ENCODE measurements at places on chromosomes 7 and 10.

- DNase-seq: no peak
These were observed 78.9 kb downstream of the ALOX5 start for GRCh38 chr10:45452743-45453452.

- no peak for DNase-seq
These were observed 481.6 kb downstream of the PARD3 start for GRCh38 chr10:34333513-34333912.

GRCh38 chr7:13153742-13154141 is 466.3 kb downstream of the ARL4A start:
- DNase-seq: no peak

DNA sequence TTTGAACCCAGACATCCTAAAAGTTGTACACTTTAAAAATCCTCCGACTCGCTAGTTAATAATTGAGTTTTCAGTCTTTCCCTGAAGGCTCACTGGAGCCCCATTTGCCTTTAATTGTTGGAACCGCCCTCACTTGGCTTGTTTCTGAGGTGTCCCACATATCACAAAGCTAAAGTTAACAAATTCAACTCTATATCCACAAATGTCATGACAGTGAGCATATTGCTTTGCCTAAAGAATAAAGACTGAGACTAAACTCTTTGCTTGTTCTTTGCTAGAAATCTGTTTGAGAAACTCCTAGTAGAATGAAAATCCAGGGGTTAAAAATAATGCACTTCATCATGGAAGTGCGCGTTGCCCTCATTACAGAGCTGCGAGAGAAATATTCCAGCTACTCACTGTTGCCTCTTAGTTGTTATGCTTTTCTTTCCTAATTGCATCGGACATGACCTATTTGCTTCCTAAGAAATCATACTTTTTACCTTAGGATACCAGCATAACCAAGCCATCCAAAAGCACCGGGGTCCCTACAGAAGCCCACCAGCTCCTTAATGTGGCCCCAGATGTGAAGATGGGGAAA is 752 bp downstream of the THSD7A start:
- no peak for DNase-seq

GRCh38 chr7:39672176-39672575 is 48.8 kb downstream of the RALA start:
- DNase-seq: no peak

- DNase-seq: no peak
These were observed 243.0 kb upstream of the GLI3 start for GRCh38 chr7:42479816-42480633.

DNA sequence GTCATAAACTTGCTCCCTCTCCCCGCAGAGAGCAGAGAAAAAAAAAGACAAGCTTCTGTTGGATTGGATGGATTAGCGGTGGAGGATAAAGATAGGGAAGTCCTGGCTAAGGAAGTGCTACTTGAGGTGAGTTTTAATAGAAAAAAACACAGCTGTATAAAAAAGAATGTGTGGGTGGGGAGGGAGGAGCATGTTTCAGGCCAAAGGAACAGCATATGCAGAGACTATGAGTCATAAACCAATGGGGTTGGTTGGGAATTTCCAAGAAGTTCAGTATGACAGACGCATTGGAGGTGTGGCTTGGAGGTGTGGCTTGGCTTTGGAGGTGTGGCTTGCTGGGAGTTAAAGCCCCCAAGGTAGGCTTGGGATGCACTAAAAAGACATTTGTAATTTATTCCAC is 103.0 kb upstream of the LSM8 start:
- DNase-seq: no peak

- no peak for DNase-seq
These were observed 239.0 kb downstream of the PHTF2 start for GRCh38 chr7:78037603-78038002.

- DNase-seq: no peak
These were observed 884 bp downstream of the ICA1 start for GRCh38 chr7:8260871-8261694.

- no peak for DNase-seq
These were observed 360 bp upstream of the OPN4 start for GRCh38 chr10:86653987-86654386.

DNA sequence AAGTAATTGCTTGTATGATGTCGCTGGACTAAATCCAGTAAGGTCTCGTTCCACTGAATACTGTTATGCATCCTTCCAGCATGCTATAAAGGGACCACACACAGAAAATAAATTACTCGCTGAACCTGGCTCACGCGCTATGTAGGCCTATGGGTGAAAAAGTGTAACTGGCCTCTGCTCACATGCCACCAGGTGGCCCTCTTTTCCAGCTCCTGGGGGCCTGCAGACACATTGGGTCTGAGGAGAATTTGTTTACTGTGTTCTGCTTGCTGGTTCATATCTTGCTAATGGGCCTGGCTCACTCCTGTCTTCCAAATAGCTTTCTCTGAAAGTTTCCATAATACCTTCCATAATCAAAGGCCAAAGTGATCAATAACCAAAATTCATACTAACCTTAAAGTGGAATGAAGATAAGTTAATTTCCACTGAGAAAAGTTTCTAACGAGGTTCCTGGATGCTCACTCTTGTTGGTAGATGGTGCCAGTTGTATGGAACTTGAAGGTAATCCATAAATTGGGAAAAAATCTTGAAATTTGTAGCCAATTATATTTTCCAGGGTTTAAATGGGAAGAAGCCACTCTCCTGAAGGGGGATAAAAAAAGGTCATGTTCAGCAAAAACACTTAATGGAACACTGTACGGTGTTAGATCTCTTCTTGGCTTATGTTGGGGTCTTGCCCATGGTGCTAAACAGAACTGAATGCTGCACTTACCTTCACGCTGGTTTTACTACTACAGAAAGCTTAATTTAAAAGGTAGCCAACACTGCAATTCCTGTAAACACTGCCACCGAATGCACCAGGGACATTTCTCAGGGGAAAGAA is 27.0 kb upstream of the ZPBP start:
- no peak for DNase-seq

Measured in stimulated activated CD8-positive, alpha-beta memory T cell treated with anti-CD3 and anti-CD28 coated beads, Interleukin-2, amount 100 ng/mL, for 1 hour (primary cell).